Stimulated activated CD8-positive, alpha-beta memory T cell treated with anti-CD3 and anti-CD28 coated beads, Interleukin-7, amount 100 ng/mL, for 4 hours (primary cell): ENCODE measurements at places on chromosomes 1 and 21.

DNA sequence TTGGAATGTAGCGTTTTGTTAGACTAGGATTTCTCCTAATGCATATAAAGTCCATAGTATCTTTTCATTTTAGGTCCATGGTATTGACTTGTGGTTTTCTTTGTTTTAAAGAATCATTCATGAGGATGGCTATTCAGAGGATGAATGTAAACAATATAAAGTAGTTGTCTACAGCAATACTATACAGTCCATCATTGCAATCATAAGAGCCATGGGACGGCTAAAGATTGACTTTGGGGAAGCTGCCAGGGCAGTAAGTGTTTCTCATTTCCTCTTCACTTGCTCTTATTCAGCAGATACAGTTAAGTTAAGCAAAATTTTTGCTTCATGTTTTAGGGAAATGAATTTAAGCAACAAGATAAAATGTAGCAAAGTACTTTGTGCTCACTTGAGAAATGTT lies 25.4 kb downstream of the GNAI3 start:
- DNase-seq: no peak

- DNase-seq: no peak
Measured at GRCh38 chr1:5847013-5847659, 145.1 kb downstream of the NPHP4 start.

DNA sequence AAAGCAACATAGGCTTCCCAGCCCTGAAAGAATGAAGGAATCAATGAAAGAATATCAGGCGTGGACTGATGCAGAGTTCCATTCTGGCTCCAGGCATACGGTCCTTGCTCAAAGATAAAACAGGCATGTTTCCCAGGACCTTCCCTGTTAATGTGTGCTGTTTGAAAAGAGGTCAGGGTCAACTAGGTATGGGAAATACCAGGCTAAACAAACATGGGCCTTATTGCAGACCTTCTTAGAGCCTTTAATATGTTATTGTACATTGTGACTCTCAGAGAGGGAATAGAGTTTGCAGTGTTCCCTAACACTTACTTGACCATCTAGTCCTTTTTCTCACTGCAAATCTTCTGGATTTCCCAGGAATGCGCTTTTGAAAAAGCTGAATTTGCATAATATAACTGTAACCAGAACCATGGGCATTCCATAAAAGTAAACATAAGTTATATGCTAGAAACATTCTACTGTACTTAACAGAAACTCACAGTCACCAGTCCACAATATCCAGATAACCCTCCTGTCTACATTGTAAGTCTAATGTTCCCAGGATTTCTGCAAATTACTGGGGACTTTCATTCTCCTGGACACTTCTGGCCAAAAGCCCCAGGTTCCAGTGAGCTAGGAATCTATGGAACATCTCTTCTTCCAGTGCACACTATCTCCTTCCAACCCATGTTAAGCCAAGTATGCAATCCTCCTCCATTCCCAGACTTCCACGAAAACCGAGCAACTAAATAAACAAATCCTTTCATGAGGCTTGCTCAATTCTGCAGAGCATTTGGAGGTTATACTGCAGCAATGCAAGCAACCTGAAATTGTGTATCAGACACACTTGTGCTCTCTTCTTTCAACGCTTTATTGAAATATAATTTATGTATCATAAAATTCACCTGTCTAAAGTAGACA lies 486.6 kb downstream of the SETD4 start:
- DNase-seq: no peak

DNA sequence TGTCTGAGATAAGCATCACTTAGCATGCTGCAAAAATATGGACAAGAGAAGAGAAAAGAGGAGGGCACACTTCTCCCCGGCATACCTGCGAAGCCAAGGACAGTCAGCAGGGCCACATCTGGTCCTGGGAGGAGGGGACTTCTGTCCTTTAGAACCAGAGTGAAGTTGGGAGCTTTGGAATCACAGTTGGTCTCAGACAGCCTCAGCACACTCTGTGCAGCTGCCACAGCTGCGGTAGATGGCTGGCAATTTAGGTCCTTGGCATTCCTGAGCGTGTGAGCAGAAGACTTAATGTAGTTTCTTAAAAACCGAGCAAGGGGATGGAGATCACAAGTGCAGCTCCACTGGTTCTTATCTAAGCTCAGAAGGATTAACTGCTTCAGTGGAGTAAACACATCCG lies 32.3 kb downstream of the LRRC53 start:
- no peak for DNase-seq

DNA sequence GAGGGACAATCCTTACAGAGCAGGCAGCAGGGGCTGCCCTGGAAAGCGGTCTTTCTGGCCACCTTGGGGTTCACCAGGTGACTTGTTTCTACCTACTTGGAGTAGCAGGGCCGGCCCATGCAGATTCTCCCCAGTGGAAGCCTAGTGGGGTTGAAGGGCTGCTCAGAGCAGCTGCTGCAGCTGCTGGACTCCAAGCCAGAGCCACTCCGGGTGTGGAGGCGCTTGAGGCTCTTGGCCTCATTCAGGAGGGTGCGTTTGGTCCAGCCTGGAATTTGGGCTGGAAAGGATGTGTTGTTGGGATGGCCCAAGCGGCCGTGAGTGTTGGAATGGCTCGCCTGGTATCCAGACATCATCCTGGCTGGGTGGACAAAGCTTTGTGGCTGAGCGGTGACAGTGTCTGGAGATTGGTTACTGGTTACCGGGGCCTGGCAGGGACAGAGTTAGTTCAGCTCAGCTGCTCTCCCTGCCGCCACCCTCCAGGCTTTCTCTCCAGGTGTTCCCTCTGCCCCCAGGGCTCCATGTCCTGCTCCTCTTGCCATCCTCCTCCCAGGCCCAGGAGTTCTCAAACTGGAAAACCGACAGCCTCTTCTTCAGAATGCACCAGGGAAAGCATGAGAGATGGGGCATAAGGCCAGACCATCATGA lies 14.2 kb upstream of the HSPG2 start:
- no peak for DNase-seq

DNA sequence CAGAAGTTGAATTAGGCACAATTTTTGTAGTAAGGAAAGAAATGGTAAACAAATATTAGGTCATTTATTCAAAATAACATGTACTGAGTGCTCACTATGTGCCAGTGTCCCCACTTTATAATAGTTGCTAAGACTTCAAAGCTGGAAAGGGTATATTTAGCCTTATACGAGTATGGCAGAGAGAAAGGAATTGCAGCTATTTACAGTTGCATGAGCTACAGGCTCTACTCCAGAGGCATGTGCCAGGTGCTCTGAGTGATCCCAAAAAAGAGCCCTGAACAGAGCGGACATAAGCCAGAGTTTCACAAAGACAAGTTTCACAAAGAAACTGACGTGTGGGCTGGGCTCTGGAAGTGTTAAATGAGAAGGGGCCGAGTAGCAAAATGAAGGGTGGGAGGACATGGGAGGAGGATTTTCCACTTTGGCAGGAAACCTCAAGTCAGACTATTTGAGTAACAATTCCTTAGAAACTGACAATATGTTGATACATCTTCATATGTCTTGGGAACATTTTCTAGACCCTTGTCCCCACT lies 40.9 kb downstream of the FASLG start:
- DNase-seq: no peak

DNA sequence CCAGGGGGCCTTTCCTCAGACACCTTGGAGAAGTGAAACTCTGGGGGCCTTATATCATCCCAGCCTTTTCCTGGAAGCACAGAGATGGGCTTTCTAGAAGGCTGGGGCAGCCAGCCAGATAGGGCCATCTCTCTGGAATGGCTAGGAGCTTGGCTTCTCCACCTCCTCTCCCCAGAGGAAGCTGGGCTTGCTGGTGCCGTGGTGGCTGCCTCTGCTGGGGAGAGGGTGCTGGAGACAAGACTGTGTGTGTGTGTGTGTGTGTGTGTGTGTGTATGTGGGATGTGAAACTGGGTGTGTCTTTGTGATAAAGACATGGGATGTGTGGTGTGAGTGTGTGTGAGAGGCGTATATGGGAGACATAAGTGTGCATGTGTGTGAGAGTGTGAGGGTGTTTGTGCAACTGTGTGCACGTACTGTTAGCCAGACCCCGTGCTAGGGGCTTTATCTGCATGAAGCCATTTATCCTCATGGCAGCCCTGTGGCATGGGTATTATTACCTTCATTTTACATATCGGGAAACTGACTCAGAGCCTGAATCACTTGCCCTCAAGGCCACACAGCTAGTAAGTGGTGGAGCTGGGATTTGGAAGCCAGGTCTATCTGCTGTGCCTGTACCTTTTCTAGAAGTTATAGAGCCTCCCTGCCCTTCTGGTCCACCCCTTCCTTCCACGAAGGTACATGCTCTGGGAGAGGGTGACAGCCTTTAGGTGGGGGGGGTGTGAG lies 44.2 kb downstream of the PTPRU start:
- no peak for DNase-seq

GRCh38 chr1:170513138-170513537 lies 18.8 kb upstream of the GORAB start:
- no peak for DNase-seq

DNA sequence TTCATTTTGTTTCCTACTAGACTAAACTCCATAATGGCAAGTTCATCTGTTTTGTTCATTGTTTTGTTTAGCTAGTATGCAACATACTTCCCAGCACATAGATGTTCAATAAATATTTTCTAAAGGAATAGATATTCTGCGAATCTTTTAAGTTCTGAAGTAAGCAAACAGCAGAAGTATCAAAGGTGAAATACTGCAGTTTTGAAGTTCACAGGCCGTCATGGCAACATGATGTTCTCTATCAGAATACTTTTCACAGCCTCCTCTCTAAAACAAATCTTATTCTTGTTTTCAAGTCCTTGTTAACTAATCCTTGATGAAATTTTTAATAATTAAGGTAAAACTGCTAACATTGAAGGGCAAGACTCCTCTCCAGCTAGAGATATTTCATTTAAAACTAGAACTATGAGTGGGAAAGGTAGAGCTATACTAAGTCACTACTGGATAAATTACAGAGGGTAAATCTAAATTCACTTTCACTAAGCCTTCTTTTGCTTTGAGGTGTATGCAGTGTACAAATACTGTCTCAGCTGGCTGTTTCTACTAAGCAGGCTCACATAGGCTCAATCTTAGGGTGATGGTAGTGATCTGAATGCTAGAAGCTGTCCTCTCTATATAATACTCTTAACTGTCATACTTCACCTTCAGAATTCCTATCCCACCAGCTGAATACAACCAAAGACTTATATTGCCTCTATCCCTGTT lies 96.7 kb downstream of the ZZZ3 start:
- no peak for DNase-seq

GRCh38 chr1:178682429-178682828 lies 42.6 kb upstream of the RALGPS2 start:
- DNase-seq: no peak

- DNase-seq: no peak
Measured at GRCh38 chr1:51420867-51421627, 90.7 kb upstream of the TTC39A start.

- DNase-seq: no peak
Measured at GRCh38 chr1:41015897-41016470, 5.5 kb downstream of the SLFNL1 start.
